Psoas muscle (tissue), 8 donors: ENCODE measurements at places on chromosomes 4 and X.

GRCh38 chrX:48864210-48864609 lies 28.8 kb upstream of the PCSK1N start:
- no peaks in the 10 kb centered on the region for H3K27me3 ChIP-seq
- H3K4me1 ChIP-seq = no peaks in the 10 kb centered on the region
- no peak for DNase-seq
- H3K27ac ChIP-seq = no peak overlapping the region

DNA sequence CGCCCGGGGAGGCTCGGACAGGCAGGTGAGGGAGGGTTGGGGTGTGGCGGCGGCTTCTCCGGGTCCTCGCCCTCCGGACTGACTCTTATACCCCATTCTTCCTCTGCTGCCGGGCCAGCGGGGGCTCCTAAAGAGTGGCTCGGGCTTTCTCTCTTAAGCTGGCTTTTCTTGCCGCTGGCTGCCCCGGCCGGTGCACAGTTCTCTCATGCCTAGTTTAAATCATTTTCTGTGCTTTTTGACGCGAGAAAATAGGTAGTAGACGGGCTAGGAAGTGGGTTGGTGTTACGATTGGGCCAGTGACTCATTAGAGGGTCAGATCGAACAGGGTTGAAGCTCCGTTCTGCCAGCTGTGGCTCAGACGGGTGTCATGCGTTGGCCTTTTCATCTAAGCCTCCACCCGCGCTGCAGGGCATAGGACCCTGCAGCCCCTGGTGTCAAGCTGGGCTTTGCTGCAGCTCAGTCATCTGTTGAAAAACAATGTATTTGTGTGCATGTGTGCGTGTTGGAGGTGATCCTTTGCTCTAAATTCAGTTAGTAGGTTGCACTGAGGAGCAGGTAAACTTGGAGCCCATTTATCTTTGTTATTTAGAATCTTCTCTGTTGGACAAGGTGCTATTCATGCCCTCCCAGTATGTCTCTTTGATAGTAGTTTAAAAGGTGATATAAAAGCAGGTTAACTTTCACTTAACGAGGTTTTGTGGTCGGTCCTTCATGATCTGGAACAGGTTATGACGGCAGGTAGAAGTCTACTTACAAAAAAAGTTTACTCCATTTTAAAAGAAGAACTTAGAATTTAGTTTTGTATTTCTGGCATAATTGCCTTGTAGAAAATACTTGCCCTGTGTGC lies 802 bp downstream of the BMP2K start:
- H3K27ac ChIP-seq = peak overlapping the region; percentile 99
- H3K4me1 ChIP-seq = peaks cover 45% of the 10 kb centered on the region
- peak; percentile 57 for DNase-seq
- no peaks in the 10 kb centered on the region for H3K36me3 ChIP-seq

DNA sequence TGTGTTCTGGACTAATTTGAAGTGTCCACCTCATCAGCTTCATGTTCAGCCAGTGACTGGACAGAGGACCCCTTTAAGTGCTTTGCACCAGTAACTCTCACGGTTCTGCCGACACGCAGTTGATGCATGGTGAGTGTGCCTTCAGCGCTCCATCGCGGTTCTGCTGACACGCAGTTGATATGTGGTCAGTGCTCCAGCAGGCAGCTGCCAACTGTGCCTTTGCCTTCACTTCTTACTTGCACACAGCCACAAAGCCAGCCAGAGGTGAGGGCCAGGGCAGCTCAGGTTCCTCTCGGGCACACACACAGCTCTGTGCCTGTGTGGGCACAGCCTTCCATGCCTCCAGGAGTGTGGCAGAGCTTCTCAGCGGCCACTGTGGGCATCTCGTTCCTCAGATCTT lies 12.4 kb downstream of the NKX1-1 start:
- no peaks in the 10 kb centered on the region for H3K27me3 ChIP-seq
- peaks cover 2% of the 10 kb centered on the region for H3K36me3 ChIP-seq
- peak; percentile 46 for DNase-seq
- no peak overlapping the region for H3K27ac ChIP-seq

DNA sequence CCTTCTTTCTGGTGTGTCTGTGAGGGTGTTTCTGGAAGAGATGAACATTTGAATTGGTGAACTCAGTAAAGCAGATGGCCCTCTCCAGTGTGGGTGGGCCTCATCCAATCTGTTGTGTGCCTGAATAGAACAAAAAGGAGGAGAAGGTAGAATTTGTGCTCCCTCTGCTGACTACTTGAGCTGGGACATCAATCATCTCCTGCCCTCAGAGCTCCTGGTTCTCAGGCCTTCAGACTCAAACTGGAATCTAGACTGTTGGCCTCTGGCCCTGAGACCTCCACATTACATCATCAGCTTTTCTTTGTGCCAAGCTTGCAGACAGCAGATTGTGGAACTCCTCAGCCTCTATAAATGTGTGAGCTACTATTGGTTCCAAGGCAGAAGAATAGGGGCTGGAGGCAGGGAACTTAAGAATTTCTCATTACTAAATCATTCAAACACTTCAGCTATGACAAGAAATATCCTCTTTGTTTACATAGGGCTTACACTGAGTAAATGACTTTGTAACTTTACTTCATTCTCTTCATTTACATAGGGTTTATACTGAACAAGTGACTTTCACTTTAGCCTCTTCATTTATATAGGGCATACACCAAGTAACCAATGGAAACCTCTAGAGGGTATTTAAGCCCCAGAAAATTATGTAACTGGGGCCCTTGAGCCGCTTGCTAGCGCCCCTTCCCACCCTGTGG lies 86.9 kb upstream of the NWD2 start:
- peaks cover 2% of the 10 kb centered on the region for H3K27me3 ChIP-seq
- H3K27ac ChIP-seq = no peak overlapping the region
- no peak overlapping the region for H3K4me3 ChIP-seq
- H3K4me1 ChIP-seq = no peaks in the 10 kb centered on the region

- no peaks in the 10 kb centered on the region for H3K4me1 ChIP-seq
- peaks cover 13% of the 10 kb centered on the region for H3K27me3 ChIP-seq
- no peak overlapping the region for H3K4me3 ChIP-seq
- no peak for DNase-seq
- H3K36me3 ChIP-seq = no peaks in the 10 kb centered on the region
Measured at GRCh38 chr4:5874811-5875449, 18.0 kb downstream of the CRMP1 start.

DNA sequence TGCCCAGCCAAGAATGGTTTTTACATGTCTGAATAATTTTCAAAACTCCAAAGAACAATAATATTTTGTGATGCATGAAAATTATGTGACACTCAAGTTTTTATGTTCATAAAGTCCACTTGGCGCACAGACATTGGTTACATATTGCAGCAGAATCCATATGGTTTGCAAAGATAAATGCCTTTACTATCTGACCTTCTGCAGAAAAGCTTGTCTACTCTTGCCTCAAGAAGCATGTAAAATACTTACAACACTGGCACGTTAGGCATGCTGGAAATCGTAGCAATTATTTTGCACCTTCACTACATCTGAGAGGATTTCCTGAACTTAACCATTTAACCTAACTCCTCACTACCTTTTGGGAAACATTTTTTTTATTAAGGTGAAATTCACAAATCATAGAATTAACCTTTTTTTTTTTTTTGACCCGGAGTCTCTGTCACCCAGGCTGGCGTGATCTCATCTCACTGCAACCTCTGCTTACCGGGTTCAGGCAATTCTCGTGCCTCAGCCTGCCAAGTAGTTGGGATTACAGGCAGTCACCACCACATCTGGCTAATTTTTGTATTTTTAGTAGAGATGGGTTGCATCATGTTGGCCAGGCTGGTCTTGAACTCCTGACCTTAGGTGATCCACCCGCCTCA lies 3.5 kb upstream of the XG start:
- no peak overlapping the region for H3K4me3 ChIP-seq
- H3K27ac ChIP-seq = no peak overlapping the region

DNA sequence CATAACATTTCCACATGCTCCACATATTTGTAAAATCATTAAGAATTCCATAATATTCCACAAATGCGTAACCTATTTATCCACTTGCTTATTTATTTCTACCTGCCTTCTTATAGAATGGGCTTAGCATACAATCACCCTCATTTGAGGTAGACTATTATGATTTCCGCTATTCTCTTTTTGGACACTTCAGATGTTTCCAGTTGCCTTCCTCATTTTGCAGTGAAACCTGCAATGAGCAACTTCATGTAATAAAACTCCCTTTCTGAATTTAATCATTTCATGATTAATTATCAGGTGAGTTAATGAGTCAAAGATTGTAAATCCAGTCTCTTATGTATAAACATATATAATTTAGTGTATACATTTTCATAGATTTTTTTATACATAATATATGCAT lies 58.0 kb downstream of the PPP3CA start:
- H3K4me1 ChIP-seq = peaks cover 45% of the 10 kb centered on the region

DNA sequence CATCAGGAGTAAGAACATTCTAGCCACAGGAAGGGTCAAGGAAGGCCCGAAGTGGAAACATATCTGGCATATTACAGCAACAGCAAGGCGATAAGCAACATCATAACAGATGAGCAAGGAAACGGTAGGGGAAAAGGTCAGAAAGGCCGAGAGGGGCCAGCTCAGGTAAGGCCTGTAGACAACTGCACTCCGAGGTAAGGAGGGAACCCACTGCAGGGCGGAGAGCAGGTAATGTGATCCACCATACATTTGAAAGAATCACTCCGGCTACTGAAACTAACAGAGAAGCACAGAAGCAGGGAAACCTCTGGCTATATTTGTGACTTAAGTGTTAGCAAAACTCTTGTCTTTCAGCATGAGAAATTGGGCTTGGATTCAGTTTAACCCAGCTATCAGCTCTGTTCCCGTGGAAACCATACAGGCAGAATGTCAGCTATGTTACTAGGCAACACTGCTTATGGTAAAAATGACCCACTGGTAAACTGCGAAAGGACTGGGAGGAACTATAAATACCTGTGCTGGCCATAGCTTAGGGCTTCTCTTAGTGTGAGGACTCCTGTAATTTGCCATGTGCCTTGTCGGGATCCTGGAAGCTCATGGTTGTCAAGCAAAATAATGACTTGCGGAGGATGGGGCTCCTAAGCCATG lies 31.0 kb downstream of the FRYL start:
- H3K4me3 ChIP-seq = no peak overlapping the region
- H3K27ac ChIP-seq = no peak overlapping the region
- H3K4me1 ChIP-seq = peaks cover 42% of the 10 kb centered on the region
- no peaks in the 10 kb centered on the region for H3K27me3 ChIP-seq

DNA sequence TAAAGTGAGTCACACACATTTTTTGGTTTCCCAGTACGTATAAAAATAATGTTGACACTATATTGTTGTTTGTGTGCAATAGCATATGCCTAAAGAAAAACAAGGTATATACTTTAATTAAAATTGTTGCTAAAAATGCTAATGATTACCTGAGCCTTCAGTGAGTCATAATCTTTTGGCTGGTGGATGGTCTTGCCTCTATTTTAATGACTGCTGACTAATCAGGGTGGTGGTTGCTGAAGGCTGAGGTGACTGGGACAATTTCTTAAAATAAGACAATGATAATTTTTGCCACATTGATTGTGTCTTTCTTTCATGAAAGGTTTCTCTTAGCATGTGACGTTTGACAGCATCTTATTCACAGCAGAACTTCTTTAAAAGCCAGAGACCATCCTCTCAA lies 21.0 kb upstream of the ANXA10 start:
- H3K4me1 ChIP-seq = no peaks in the 10 kb centered on the region
- no peaks in the 10 kb centered on the region for H3K27me3 ChIP-seq

DNA sequence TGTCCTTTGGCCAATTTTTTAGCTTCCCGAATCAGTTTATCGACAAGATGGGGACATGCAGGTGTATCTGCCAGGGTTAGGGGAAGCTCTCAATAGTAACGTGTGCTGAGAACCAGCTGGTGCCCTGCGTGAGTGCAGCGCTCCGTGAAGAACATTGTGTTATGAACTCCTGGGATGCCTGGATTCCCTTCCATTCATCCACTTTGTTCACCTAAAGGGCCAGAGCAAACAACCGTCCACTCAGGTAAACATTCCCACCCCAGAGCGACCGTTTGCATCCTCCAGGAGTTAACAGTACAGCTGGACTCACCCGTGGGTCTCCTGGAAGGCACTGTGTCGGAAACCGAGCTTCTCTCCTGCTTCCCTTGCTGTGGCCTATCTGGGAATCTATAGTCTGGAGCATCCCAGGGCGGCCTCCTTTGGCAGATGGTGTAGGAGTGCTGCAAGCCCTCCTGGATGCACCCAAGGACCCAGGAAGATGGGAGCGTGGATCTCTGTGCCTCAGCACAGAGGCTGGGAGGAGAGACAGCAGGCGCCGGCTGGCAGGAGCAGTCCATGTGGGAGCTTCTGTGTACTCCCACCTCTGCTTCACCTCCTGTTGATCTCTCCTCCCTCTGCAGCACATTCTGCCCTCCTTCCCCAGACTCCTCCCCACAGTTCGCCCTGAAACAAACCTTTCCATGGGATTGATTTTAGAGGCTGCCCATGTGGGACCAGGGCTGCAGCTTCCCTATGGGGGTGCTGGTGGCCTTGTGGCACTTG lies 62.7 kb downstream of the SHROOM2 start:
- no peaks in the 10 kb centered on the region for H3K36me3 ChIP-seq
- H3K27ac ChIP-seq = no peak overlapping the region
- H3K4me1 ChIP-seq = no peaks in the 10 kb centered on the region
- H3K27me3 ChIP-seq = no peaks in the 10 kb centered on the region
- H3K4me3 ChIP-seq = no peak overlapping the region

DNA sequence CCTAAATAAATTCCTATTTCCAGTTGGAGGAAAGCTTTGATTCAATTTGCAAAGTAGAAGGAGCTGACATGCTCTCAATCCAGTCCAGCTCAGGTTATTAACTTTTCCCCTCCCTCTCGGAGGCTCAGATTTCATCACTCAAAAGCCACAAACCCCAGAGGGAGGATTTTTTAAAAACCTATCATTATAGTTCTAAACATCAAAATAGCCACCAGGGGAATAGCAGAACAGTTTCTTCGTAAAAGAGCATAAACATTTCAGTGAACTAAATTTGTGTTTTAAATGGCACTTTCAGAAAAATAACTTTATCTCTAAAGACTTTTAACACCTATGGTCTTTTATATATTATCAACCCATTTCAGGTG lies 8.8 kb downstream of the GPRIN3 start:
- no peak for DNase-seq
- no peaks in the 10 kb centered on the region for H3K36me3 ChIP-seq
- H3K27me3 ChIP-seq = no peaks in the 10 kb centered on the region

GRCh38 chr4:20895988-20896387 lies 195.7 kb downstream of the PACRGL start:
- no peak overlapping the region for H3K27ac ChIP-seq
- no peaks in the 10 kb centered on the region for H3K36me3 ChIP-seq
- DNase-seq = no peak
- no peaks in the 10 kb centered on the region for H3K27me3 ChIP-seq

GRCh38 chr4:162586266-162586665 lies 422.5 kb upstream of the FSTL5 start:
- no peak for DNase-seq
- H3K27me3 ChIP-seq = no peaks in the 10 kb centered on the region
- H3K27ac ChIP-seq = no peak overlapping the region
- no peaks in the 10 kb centered on the region for H3K4me1 ChIP-seq
- H3K36me3 ChIP-seq = no peaks in the 10 kb centered on the region
- no peak overlapping the region for H3K4me3 ChIP-seq

GRCh38 chr4:53637348-53637747 lies 46.1 kb upstream of the LNX1 start:
- no peak overlapping the region for H3K27ac ChIP-seq
- no peaks in the 10 kb centered on the region for H3K36me3 ChIP-seq
- no peaks in the 10 kb centered on the region for H3K27me3 ChIP-seq
- H3K4me1 ChIP-seq = no peaks in the 10 kb centered on the region
- no peak overlapping the region for H3K4me3 ChIP-seq
- no peak for DNase-seq

- H3K4me3 ChIP-seq = no peak overlapping the region
- DNase-seq = no peak
- H3K36me3 ChIP-seq = no peaks in the 10 kb centered on the region
- H3K27ac ChIP-seq = no peak overlapping the region
- no peaks in the 10 kb centered on the region for H3K4me1 ChIP-seq
Measured at GRCh38 chr4:7607156-7607910, 172.6 kb upstream of the PSAPL1 start.
